Naive thymus-derived CD4-positive, alpha-beta T cell (primary cell): ENCODE measurements at places on chromosomes 11 and 22. TPM values are rescaled to one million over a fixed set of nuclear protein-coding genes. Genes with fewer than 3 reads are reported as not detected.

LRRC74B gene
- total RNA-seq, result not detected

DNA sequence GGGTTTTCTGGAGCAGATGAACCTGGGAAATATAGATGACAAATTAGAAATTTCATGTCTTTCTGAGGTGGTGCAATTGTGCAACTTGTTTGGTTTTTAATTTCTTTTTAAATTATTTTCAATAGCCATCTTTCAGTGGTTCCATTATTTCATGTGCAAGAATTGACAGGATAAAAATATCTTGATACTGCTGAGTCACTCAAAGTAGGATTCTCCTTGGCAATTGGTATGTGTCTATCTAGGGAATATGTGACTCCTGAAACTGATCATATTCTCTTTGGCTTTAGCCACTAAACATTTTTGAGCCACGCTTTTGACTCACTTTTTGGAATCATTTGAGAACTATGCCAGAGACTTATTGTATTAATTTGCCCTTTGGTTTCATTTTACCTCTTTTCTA is 331.5 kb downstream of the KCNA4 start:
- H3K27ac ChIP-seq, result no peak overlapping the region
- no peaks in the 10 kb centered on the region for H3K36me3 ChIP-seq
- no peak overlapping the region for H3K4me3 ChIP-seq
- H3K4me1 ChIP-seq, result no peaks in the 10 kb centered on the region
- H3K27me3 ChIP-seq, result no peaks in the 10 kb centered on the region
- DNase-seq, result no peak

HEPN1 gene
- not detected for total RNA-seq

GRCh38 chr11:36349351-36350136 is 53.5 kb downstream of the PRR5L start:
- no peaks in the 10 kb centered on the region for H3K36me3 ChIP-seq
- H3K4me3 ChIP-seq, result no peak overlapping the region
- H3K27me3 ChIP-seq, result no peaks in the 10 kb centered on the region
- no peak overlapping the region for H3K27ac ChIP-seq
- DNase-seq, result no peak

DNA sequence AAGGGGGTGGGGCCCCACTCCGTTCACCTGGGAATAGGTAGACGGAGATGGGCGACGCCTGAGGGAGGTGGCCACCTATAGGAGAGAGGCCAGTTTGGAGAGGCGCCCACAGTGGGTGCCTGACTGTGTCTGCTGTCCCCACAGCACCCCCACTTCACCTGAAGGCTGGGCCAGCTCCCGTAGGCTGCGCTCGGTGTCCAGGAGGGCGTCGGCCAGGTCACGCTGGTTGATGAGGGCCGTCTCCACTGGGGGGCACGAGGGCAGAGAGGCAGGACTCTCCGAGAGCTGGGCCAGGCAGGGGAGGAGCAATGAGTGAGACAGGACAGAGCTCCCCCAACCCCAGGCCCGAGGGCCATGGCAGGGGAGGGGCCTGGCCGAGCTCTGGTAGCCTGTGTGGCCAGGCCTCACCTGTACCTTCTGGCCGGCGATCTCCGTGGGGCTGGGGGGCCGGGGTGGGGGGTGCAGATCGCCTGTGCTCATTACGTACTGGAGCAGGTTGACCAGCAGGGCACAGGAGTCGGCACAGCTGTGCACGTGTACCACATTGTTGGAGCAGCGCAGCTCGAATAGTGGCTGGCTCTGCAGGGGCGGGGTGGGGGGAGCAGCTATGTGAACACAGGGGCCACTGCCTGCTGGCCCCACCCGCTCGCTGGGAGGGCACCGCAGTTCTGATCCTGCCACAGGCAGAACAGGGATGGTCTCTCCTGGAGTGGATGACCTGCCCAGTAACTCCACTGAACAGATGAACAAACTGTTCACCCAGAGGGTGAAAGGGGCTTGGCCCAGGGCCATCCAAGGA is 14.7 kb downstream of the ATG2A start:
- H3K27me3 ChIP-seq, result no peaks in the 10 kb centered on the region
- no peak for DNase-seq
- peaks cover 72% of the 10 kb centered on the region for H3K36me3 ChIP-seq
- peaks cover 8% of the 10 kb centered on the region for H3K4me1 ChIP-seq

- no peak overlapping the region for H3K27ac ChIP-seq
- H3K4me1 ChIP-seq, result no peaks in the 10 kb centered on the region
- H3K36me3 ChIP-seq, result no peaks in the 10 kb centered on the region
- no peak for DNase-seq
- H3K4me3 ChIP-seq, result no peak overlapping the region
- H3K27me3 ChIP-seq, result no peaks in the 10 kb centered on the region
Observed at GRCh38 chr11:28858076-28858475, 749.9 kb downstream of the METTL15 start.

GRCh38 chr11:134330611-134331353 is 1.0 kb upstream of the GLB1L2 start:
- peaks cover 7% of the 10 kb centered on the region for H3K4me1 ChIP-seq
- no peak for DNase-seq
- H3K36me3 ChIP-seq, result no peaks in the 10 kb centered on the region

OR2AG1 gene
- not detected for total RNA-seq

GRCh38 chr11:7898666-7899283 is 32.3 kb downstream of the OR10A6 start:
- H3K27ac ChIP-seq, result no peak overlapping the region
- no peak for DNase-seq
- no peak overlapping the region for H3K4me3 ChIP-seq
- no peaks in the 10 kb centered on the region for H3K4me1 ChIP-seq

DNA sequence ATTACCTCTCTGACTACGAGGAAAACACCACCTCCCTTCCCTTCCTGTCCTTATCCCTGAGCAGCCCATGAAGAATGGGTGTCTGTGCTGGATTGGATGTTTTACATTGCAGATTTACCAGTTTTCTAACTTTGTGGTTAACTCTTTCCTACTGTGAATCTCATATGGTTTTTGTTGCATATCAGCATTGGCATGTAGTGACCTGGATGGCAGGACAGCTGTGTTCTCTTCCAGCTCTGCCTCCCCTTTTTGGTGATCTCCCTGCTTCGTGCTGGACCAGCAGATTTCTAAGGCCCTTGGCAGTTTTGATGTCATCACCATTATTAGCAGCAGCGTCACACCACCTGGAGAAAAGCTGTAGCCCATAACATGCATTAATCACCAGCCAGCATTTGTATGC is 26.7 kb downstream of the OR6Q1 start:
- no peak for DNase-seq
- H3K4me1 ChIP-seq, result no peaks in the 10 kb centered on the region
- no peaks in the 10 kb centered on the region for H3K36me3 ChIP-seq

DNA sequence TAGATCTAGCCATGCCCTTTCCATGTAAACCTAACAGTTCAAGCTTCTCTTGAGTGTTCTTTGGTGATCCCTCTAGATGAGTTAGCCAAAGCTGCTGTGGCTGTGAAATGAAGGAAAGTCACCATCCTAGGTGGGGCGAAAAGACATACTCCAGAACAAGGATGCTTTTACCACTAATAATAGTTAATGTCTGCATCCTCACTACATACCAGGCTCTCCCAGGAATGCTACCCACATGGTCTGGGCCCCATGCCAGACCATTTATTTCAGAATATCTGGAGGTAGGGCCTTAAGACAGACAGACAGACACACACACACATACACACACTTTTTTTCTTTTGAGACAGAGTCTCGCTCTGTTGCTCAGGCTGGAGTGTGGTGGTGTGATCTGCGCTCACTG is 14.7 kb downstream of the ABTB2 start:
- DNase-seq, result no peak
- no peaks in the 10 kb centered on the region for H3K4me1 ChIP-seq
- H3K27ac ChIP-seq, result no peak overlapping the region
- H3K27me3 ChIP-seq, result no peaks in the 10 kb centered on the region
- no peak overlapping the region for H3K4me3 ChIP-seq
- H3K36me3 ChIP-seq, result no peaks in the 10 kb centered on the region

GRCh38 chr11:11243590-11244469 is 109.2 kb downstream of the CSNK2A3 start:
- H3K36me3 ChIP-seq, result no peaks in the 10 kb centered on the region
- peak; percentile 22 for DNase-seq
- H3K27me3 ChIP-seq, result no peaks in the 10 kb centered on the region
- H3K27ac ChIP-seq, result no peak overlapping the region
- H3K4me1 ChIP-seq, result peaks cover 20% of the 10 kb centered on the region

DNA sequence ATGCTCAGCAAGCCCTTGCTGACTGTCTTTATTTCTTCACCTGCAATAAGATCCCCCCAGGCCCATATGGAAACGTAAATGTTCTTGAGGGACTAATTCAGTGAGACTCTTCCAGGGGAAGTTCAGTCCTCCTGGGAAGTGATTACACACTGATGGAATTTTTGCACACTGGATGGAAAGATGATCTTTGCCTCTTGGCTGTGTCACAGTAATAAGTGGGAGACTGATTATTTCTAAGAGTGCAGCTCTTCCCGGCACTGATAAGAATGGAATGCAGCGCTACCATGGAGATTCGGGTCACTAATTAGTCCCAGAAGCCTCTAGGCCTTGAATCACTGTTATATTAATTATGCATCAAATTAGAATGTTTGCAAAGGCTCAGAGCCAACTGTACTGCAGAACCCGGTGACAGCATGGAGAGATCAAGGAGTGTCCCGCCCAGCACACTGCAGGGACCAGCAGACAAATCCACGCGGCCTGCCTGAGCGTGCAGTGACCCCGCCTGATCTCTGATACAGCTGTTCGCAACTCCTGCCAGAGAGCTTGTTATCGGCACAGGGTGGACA is 178.3 kb downstream of the SNX19 start:
- H3K36me3 ChIP-seq, result no peaks in the 10 kb centered on the region
- no peak for DNase-seq
- H3K27ac ChIP-seq, result no peak overlapping the region
- H3K27me3 ChIP-seq, result no peaks in the 10 kb centered on the region
- H3K4me1 ChIP-seq, result no peaks in the 10 kb centered on the region

PGGHG gene
- total RNA-seq, result 340 TPM

GRCh38 chr11:14350716-14351238 is 8.2 kb downstream of the RRAS2 start:
- peaks cover 5% of the 10 kb centered on the region for H3K4me1 ChIP-seq
- H3K36me3 ChIP-seq, result no peaks in the 10 kb centered on the region
- no peaks in the 10 kb centered on the region for H3K27me3 ChIP-seq
- no peak overlapping the region for H3K4me3 ChIP-seq
- no peak overlapping the region for H3K27ac ChIP-seq
- no peak for DNase-seq

IPO7 gene
- total RNA-seq, result 61.3 TPM

GSC2 gene
- not detected in 2 replicates for total RNA-seq

DNA sequence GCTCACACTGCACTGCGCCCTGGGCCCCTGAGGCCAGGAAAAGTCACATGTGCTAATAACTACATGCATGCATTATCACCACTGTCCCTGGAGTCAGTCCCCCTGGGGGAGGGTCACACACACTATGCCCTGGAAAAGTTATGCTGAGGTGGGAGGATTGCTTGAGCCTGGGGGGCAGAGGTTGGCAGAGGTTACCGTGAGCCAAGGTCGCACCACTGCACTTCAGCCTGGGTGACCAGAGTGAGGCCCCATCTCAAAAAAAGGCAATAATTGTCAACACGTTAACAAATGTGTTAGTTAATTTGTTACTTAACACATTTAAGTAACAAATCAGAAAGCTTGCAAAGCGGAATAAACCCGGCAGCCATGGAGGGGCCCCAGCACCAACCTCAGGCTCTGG is 13.3 kb upstream of the SEC14L6 start:
- no peaks in the 10 kb centered on the region for H3K36me3 ChIP-seq
- no peak overlapping the region for H3K27ac ChIP-seq
- no peaks in the 10 kb centered on the region for H3K4me1 ChIP-seq

DNA sequence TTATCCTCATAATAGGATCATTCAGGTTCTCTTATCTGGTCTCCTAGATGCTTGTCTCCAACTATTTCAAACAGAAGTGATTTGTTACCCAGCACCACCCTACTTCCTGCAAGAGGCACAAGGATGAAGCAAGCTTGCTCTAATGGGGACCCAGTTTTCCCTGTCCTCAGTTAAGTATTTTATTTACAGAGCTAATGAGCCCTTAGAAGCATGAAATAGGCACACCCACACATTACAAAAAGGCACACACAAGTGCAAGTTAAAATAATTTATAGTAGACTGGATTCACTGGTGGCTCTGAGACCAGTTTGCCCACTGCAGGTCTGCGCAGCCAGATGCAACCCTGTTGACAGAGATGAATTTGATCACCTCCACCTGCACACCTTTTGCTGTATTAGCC is 167.5 kb downstream of the KIRREL3 start:
- no peaks in the 10 kb centered on the region for H3K27me3 ChIP-seq
- H3K4me3 ChIP-seq, result no peak overlapping the region
- H3K4me1 ChIP-seq, result no peaks in the 10 kb centered on the region
- H3K27ac ChIP-seq, result no peak overlapping the region

GRCh38 chr22:50620593-50621355 is 7.2 kb downstream of the ARSA start:
- DNase-seq, result peak; percentile 88
- no peaks in the 10 kb centered on the region for H3K27me3 ChIP-seq
- H3K27ac ChIP-seq, result peak overlapping the region; percentile 93
- H3K4me3 ChIP-seq, result peak overlapping the region; percentile 68

- no peak overlapping the region for H3K4me3 ChIP-seq
- no peak overlapping the region for H3K27ac ChIP-seq
- H3K27me3 ChIP-seq, result no peaks in the 10 kb centered on the region
- no peaks in the 10 kb centered on the region for H3K4me1 ChIP-seq
- H3K36me3 ChIP-seq, result no peaks in the 10 kb centered on the region
- no peak for DNase-seq
Observed at GRCh38 chr11:134939031-134939430, 527.0 kb upstream of the B3GAT1 start.

GRCh38 chr11:65887723-65888162 is 528 bp downstream of the FIBP start:
- H3K27me3 ChIP-seq, result no peaks in the 10 kb centered on the region
- peaks cover 41% of the 10 kb centered on the region for H3K4me1 ChIP-seq
- H3K27ac ChIP-seq, result peak overlapping the region; percentile 92
- H3K4me3 ChIP-seq, result peak overlapping the region; percentile 84
- no peaks in the 10 kb centered on the region for H3K36me3 ChIP-seq

DNA sequence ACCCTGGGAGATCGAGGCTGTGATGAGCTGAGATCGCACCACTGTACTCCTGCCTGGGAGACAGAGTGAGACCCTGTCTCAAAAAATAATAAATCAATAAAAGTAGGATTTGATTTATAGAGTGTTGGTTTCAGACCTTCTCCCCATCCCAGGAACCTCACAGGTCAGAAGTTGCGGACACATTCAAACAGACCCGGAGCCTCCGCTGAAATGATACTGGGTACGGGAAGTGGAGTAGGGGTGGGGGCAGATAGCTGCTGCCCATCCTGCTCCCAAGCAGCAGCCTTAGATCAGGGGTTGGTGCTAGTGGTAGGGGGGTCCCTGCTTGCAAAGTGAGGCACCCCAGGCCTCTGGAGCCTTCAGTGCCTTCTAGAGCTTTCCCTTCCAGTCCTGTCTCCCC is 7.8 kb downstream of the PRDM11 start:
- no peak overlapping the region for H3K27ac ChIP-seq
- no peak for DNase-seq
- no peaks in the 10 kb centered on the region for H3K27me3 ChIP-seq
- H3K36me3 ChIP-seq, result no peaks in the 10 kb centered on the region
- no peaks in the 10 kb centered on the region for H3K4me1 ChIP-seq
- H3K4me3 ChIP-seq, result no peak overlapping the region

DNA sequence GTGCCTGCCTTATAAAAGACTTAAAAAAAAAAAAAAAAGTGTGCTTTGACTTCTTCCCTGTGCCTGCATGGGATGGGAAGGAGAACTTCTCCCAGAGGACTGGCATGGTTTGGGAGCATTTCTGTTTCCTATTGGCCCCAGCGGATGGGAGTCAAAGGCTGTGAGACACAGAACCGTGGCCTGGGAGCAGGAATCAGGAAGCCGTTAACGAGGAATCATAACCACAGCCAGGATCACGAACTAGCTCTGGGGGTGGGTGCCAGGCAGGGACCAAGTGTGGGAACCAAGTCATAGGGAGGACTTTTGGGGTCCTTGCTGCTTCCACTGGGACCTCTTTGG is 526 bp downstream of the C1QTNF6 start:
- no peaks in the 10 kb centered on the region for H3K36me3 ChIP-seq
- H3K4me1 ChIP-seq, result peaks cover 63% of the 10 kb centered on the region
- no peak for DNase-seq
- H3K27me3 ChIP-seq, result no peaks in the 10 kb centered on the region
- H3K4me3 ChIP-seq, result no peak overlapping the region
- H3K27ac ChIP-seq, result no peak overlapping the region
